Fibroblast of mammary gland (primary cell): ENCODE measurements at places on chromosomes 7 and 10.

GRCh38 chr7:112509402-112509801 is 28.6 kb downstream of the LSMEM1 start:
- peak; percentile 30 for DNase-seq

DNA sequence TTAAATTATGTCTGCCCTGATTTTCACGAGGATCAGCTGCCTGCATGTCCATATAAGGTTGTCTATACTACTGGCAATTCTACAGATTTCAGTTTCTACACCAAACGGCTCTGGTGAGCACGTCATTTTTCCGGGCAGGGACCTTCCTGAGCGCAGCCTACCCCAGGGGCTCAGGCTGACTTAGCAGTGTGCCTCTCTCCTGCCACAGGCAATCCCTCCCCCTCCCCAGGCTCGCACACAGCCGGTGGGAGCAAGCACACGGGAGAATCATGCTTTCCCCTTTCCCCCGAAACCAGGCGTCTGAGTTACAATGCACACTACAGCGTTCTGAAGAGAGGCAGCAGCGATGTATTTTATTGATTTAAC is 1.7 kb downstream of the KLF6 start:
- no peak for DNase-seq

DNA sequence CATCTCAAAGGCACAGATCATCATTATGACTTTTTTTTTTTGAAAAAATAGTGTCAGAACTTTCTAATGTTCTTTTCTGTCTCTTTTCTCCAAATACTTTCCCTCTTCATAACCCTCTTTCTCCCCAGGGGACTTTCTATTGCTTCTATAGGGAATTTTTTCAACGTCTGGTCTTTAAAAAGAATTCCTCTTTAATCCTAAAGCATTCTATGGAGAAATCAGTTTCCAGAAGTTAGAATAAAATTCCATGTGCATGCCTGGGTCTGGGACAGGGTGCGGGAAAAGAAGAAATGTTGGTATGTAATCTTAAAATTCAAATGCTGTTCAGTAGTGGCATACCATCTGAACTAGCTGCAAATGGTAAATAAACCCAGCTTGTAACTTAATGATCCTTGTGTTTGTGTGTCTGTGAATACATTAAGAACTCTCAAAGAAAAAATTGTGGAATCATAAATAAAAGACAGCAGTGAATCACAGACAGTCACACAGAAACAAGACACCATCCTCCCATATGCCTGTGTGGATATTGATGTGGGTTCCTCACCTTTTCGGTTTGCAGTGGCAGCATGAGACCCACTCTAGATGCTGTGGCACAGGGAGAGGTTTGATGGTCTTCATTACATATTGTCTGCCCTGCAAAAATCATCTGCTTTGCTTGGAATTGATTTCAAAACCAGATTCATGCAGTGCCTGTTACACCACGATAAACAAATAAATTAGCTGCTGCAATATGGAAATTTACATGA is 374.7 kb upstream of the NRP1 start:
- DNase-seq, result no peak

GRCh38 chr7:23121165-23121564 is 15.6 kb downstream of the KLHL7 start:
- DNase-seq, result no peak

GRCh38 chr7:75735581-75736350 is 3.0 kb downstream of the HIP1 start:
- no peak for DNase-seq

DNA sequence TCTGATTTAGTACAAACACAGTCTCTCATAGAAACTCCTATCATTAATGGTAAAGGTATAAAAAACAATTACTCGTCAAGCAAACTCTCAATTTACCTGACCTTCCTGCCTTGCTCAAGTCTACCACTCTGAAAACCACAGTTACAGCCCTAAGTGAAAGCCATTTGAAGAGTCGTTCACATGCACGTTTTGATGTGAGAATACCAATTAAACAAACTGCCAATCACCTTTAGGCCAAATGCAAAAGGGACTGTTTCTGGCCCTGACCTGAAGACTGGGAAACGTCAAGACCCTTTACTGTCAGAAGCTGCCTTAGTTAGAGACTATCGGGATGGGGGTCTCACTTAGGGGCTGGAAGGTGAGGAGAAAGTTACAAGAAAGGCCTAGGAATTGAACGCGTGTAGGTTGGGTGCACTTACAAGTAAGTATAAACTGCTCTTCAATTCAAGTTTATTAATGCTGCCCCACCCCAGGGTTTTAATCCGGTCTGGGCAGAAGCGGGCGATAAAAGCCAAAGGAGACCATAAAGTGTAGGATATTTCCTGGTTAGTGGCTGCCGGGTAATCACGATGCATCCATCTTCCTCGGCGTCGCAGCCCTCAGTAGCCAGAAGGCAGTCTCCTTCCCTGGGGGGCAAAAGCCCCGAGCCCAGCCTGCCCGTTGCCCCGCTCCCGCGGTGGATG is 935 bp downstream of the TM9SF3 start:
- DNase-seq, result peak; percentile 14

GRCh38 chr7:53466371-53466770 is 430.9 kb downstream of the POM121L12 start:
- DNase-seq, result no peak

- peak; percentile 30 for DNase-seq
Measured at GRCh38 chr10:25493122-25493893, 318.5 kb downstream of the GPR158 start.

DNA sequence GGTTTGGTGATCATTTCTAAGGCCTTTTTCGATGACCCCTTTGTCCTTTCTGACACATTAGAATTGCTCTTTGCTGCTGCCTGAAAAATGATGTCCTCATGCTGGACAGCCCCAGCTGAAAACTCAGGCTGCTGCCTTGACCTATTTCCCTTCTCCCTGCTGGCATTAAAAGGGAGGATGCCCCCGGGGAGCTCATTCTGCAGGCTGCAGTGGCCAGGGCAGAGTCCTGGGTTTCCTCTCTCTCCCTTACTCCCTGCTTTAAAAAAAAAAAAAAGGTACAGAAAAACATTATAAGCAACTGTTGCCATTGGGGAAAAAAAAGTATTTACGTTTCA is 35.4 kb downstream of the LRRC4 start:
- DNase-seq, result no peak

GRCh38 chr10:86752311-86752710 is 4.1 kb upstream of the BMPR1A start:
- no peak for DNase-seq

- DNase-seq, result peak; percentile 39
Measured at GRCh38 chr10:91887272-91888076, 21.8 kb downstream of the FGFBP3 start.

DNA sequence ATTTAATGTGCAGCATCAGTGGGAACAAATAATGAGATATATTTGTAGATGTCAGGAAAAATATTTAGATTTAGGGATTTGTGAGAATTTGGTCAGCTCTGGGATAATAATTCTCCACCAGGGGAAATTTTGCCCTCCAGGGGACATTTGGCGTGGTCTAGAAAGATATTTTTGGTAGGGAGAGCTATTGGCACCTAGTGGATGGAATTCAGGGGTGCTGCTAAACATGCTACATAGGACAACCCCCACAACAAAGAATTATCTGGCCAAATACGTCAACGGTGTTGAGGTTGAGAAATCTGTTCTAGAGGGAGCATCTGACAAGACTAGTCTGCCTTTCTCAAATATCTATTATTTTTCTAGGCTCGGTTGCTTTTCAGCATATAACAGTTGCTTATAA is 2.1 kb downstream of the ADK start:
- DNase-seq, result peak; percentile 83

DNA sequence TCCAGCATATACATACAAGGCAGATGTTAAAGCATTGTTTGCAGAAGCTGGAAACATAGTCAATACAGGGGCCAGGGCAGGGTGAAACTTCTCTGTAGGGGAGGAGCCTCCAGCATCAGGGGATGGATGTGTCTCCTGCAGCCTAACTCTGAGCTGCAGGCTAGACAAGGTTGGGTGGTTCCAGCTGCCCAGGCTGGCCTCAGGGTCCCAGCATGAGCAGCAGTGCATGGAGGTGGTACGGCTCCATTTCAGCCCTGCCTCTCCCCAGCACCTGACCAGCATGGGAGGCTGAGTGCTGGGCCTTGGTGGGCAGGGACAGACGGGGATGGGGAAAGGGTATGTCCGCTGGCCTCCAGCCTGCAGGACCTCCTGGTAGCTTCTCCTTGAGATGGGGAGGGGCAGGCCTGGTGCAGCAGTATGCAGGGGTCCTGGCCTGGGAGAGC is 7.4 kb upstream of the TBRG4 start:
- DNase-seq, result no peak

GRCh38 chr10:132619927-132620326 is 82.3 kb downstream of the INPP5A start:
- no peak for DNase-seq

- DNase-seq, result no peak
Measured at GRCh38 chr7:116584721-116585120, 59.9 kb downstream of the CAV1 start.

- DNase-seq, result no peak
Measured at GRCh38 chr10:6349846-6350535, 147.3 kb downstream of the PFKFB3 start.

DNA sequence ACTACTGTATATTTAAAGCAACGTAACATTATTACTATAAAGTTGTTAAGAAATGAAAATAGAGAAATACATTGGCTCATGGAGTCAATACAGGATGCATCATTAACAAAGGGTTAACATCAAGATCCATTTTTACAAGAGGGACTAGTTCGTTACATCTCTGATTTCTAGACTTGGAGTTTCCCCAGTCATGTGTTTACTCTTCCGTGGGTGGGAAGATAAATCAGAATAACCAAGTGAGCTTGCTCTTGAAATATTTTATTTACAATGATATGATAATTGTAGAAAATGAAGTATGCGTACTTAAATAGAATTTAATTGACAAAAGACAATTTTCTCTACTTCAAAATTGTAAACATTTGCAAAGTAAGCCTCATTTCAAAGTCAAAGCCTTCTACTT is 1.0 kb upstream of the PRKAR2B start:
- DNase-seq, result no peak

GRCh38 chr7:104584620-104585019 is 256.2 kb downstream of the LHFPL3 start:
- peak; percentile 18 for DNase-seq

GRCh38 chr10:117535298-117536071 is 7.1 kb upstream of the EMX2 start:
- no peak for DNase-seq

- peak; percentile 65 for DNase-seq
Measured at GRCh38 chr10:69090685-69091084, 2.8 kb downstream of the SRGN start.

DNA sequence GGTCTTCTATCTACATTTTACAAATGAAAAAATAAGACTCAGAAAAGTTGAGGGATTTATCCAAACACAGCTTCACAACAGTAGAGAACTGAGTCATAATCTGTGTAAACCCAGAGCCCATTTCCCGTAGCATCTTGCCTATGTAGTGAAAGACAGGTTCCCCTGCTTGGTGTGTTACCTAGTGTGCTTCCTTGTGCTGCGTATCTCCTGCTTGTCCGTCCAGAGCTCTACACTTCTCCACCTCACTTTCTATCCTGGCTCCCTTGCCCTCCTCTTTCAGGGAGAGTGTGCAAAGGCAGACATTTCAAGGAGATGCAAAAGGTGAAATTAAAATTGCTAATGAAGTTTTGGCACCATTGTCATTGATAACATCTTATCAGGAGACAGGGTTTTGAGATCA is 1.4 kb upstream of the ASNS start:
- DNase-seq, result no peak

DNA sequence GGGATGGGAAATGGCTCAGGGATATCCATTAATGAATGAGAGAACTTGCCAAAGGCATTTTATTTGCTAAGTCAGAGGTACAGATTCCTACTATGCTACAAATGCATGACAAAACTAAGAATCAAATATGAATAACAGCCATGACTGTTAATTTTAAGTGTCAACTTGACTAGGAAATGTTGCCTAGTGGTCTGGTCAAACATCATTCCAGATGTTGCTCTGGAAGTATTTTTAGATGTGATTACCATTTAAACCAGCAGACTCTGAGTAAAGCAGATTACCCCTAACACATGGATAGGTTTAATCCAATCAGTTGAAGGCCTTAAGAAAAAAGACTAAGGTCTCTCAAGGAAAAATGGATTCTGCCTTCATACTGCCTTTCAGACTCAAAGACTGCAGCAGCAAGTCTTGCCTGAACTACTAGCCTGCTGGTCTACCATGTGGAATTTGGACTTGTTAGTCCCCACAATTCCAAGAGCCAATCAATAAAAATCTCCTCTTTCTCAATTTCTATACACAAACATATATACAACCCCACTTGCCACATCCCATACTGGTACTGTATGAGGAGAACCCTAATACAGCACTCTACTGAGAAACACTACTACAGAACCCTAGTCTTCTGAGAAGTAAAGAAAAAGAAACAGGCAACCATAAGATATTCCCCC is 119.1 kb downstream of the NRBF2 start:
- DNase-seq, result no peak

GRCh38 chr7:100346921-100347320 is 11.0 kb upstream of the PILRB start:
- DNase-seq, result no peak

- no peak for DNase-seq
Measured at GRCh38 chr10:48574817-48575380, 30.0 kb downstream of the ARHGAP22 start.

GRCh38 chr10:6148908-6149307 is 53.8 kb upstream of the PFKFB3 start:
- DNase-seq, result no peak

GRCh38 chr7:158541346-158542010 is 46.1 kb downstream of the PTPRN2 start:
- no peak for DNase-seq

DNA sequence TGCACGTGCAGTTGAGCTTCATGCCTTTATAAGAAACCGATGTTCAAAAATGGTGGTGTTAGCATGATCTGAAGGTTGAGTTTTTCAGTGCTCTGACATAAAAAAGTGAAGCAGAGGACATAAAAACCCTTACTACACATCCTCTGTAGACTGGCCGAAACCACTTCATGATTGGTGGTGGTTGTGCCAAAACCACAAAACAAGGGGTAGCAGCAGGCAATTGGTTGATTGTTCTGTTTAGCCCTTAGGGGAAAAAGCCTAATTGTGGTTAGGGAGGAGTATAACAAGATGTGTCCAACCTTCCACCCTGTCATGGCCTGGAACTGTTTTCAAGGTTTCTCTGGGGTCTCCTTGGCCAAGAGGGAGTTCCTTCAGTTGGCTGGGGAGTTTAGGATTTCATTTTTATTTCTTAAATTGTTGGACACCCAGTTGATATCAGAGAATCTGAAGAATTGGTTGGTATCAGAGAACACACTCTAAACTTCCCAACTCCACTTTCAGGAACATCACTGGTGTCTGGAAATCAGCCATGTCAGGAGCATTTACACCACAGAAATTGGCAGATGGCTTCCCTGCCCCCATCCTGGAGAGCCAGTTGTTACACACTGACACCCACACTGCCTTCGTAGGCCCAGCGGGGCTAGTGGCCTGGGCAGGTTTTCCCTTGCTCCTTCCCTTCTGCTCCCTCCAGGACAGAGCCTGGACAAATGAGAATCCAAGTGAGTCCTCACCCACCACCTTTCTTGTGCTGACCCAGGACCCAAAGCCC is 18.8 kb downstream of the MRPS24 start:
- DNase-seq, result no peak

- DNase-seq, result no peak
Measured at GRCh38 chr10:62653254-62653653, 151.3 kb upstream of the ADO start.
